ENCODE measurements at places on chromosomes 6 and 20. TPM values are rescaled to one million over a fixed set of nuclear protein-coding genes. Genes with fewer than 3 reads are reported as not detected.

DNA sequence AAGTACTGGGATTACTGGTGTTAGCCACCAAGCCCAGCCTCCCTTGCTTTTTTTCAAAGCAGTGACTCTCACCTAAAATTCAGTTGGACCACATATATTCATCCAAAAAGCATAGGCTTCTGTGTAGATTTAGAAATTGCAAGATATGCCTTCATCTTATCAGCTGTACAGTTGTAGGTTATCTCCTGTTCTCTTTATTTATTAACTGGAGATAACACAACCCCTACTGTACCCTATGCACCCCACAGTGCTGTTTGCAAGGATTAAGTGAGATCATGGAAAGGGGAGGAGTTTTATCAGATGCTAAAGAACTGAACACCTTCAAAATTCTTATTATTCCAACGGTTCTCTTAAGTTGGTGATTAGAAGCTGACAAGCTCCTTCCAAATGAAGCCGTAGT lies 164.4 kb upstream of the JARID2 start:
- no peak for DNase-seq
- H3K27ac ChIP-seq, result no peak overlapping the region
- H3K4me3 ChIP-seq, result no peak overlapping the region

DNA sequence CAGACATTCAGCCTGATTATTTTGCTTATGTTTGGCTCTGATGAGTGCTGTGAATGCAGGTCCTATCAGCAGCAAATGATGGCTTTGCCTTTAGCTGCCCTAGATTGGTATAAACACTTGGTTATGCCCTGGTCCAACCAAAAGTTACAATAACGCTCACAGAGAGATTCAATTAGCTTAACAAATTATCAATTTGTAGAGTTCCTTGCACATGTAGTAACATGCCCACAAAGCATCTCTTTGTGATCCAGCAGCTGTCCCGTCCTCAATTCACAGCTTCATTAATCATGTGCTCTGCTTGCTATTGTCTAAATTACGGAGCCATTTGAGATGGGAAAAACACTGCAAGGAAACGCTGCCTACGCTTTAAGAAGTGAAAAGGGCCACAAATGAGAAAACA lies 457.9 kb downstream of the HDGFL1 start:
- H3K27me3 ChIP-seq, result no peaks in the 10 kb centered on the region
- DNase-seq, result no peak
- H3K4me1 ChIP-seq, result no peaks in the 10 kb centered on the region
- H3K27ac ChIP-seq, result no peak overlapping the region
- no peaks in the 10 kb centered on the region for H3K36me3 ChIP-seq

DNA sequence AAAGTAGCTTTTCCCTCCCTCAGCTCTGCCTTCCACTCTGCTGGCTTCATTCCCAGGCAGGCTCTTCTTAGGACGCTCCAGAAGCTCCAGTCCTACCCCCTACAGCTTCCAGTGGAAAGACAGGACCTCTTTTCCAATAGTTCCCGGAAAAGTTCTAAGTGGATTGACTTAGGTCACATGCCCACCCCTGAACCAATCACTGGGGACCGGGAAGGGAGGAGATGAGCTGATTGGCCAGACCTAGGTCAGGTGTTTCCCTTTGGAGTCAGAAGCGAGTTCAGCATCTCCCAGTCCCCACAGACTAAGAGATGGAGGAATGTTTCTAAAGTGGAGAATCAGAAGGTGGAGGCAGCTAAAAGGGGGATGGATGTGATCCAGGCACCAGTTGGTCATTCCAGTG lies 62.9 kb upstream of the KCNG1 start:
- H3K4me3 ChIP-seq, result no peak overlapping the region
- peaks cover 5% of the 10 kb centered on the region for H3K4me1 ChIP-seq
- H3K27me3 ChIP-seq, result no peaks in the 10 kb centered on the region
- no peak for DNase-seq

- DNase-seq, result peak; percentile 46
- H3K36me3 ChIP-seq, result no peaks in the 10 kb centered on the region
- peaks cover 23% of the 10 kb centered on the region for H3K4me1 ChIP-seq
- no peak overlapping the region for H3K27ac ChIP-seq
Measured at GRCh38 chr6:6333501-6333900, 13.0 kb upstream of the F13A1 start.

The AGPAT1 gene
- total RNA-seq, result 128 TPM
